Globus pallidus (tissue), 1 donor: ENCODE measurements at places on chromosomes 2 and 18.

DNA sequence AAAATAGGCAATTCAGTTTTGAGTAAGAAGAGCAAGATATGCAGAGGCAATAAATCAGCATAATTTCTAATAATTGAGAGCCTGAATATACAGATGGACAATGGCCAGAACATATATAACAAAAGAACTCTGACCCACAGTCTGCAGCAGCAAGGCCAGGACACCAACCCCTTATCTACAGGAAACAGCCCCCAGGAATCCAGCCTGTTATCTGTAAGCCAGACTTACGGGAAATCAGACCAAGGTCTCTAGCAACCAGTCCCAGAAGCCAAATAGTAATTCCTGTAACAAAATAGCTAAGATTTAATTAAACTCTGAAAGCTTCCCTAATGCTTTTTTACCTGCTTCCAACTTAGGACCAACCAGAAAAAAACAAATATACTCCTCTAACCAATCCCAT lies 434.5 kb upstream of the GYPC start:
- no peak for DNase-seq

GRCh38 chr2:45780541-45781463 lies 129.3 kb downstream of the PRKCE start:
- no peak for DNase-seq

DNA sequence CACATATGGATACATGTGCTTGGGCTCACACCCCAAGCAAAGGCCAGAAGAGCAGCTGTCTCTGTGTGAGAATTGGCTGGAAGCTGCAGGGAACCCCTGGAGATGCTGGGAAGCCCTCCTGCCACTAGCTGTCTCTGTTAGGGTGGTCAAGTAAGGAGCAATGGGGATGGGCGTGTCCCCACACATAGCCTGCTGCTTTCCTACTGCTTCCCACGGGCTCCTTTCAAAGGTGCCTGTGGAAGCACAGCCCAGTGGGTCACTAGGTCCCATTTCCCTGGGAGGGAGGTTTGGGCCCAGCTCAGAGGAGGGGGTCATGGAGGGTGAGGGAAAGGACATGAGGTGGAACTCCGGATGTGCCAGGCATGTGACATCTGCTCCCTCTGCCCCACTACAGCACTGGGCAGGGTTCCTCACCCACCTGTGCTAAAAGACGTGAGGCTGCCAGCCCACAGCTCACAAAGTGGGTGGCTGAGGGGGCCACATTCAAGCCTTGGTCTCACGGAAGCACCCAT lies 24.4 kb upstream of the MAL start:
- DNase-seq = no peak

DNA sequence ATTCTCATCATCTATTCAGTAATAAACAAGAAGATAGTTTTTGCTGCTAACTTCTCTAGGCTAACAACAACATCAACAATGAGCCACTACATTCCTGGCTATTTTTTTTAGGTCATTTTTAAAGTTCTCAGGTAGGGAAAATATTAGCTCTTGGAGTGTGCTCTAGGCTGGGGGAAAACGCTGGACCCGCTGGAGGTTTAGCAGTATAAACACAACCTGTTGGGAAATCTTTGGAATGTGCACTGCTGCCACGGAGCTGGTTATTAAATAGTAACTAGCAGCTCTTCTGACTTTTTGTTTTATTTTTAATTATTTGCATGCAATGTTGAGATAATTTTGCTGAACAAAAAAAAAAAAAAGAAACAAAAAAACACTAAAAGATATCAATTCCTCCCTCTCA lies 892.1 kb upstream of the ACVR2A start:
- no peak for DNase-seq

DNA sequence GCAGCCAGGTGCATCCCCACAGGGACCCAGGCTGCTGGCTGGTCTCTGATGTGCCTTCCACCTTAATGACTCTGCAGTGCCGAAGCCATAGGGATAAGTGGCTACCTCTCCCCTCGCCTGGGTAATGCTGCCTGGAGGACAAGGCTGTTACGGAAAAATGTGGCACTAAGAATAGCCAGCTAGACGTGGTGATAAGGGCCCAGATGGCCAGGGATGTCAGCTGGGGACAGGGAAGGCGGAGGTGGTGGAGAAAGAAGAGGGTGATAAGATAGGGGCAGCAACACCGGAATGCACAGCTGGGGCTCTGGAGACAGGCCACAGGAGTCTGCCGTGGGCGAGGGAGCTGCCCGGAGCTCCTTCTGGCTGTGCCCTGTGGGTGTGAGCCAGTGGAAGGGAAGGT lies 170.6 kb downstream of the FHOD3 start:
- DNase-seq = no peak

DNA sequence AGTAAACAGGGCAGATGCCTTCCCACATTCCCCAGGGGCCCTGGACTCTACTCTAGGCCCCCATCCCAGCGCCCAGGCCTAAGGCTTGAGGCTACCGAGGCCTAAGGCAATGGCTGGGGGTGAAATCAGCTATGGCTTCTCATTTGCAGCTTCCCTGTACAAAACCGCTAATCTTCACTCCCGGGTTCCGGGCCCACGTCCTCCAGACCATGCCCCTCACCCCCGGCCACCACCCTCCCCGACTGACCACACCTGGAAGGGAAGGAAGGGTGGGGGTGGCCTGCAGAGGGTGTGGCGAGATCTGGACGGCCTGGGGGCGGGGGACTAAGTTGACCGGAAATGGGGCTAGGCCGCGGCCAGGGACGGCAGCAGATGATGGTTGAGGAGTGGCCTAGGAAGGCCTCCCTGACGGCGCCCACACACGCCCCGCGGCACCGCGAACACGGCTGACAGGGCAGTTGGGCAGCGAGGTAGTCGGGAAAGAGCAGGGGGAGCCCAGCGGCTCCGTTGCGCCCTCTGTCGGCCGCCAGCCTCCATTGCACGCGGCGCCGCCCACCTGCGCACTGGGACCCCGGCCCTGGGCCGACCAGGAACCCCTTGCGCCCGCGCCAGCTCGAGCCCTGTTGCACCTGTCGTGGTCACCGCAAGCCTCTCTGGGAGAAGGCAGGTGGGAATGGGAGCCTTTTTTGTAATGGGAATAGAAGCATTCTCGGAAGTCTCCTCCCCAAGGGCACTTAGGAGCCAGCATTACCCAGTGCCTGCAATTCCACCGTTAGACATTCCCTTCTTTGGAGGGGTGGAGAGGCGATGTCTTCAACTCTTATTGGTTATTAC lies 117.1 kb upstream of the STPG4 start:
- DNase-seq = peak; percentile 49

GRCh38 chr2:96580771-96581170 lies 44.2 kb downstream of the ARID5A start:
- no peak for DNase-seq

DNA sequence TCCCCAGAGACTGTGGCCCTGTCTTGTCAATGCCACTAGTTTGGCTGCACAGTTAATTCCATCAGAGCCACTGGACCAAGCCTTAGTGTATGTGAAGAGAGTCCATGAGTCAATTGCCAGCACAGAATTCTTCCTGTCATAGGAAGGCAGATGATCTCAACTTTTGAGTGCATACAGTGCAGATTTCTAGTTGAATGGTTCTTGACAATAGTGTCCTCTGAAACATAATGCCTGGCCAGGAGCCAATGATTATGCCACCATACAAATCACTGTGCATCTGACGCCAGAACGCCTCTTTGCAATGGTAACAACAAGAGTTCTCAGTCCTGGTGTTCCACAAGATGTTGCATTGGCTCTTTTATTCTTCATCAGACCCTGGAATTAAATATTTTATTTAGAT lies 7.1 kb downstream of the NEUROD1 start:
- no peak for DNase-seq

- DNase-seq = no peak
Measured at GRCh38 chr2:108634011-108634410, 85.3 kb upstream of the RANBP2 start.

DNA sequence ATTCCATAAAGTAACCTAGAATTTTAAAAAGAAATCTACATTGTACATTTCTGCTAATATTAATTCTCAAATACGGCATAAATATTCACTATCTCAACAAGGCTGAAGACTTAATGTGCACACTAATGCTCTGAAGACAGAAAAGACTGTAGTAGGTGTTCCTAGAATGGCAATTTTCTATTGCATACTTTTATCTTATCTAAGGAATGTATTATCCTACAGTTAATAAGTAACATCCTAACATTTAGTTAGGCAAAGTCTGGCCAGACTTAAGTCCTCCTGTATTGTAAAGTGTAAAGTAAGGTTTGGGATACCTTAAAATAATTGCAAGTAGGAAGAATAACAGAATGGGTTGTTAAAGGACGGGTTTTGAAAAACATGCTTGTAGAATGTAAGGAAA lies 42.2 kb downstream of the CHST9 start:
- no peak for DNase-seq

- peak; percentile 66 for DNase-seq
Measured at GRCh38 chr2:197293252-197294007, 17.1 kb downstream of the ANKRD44 start.

- DNase-seq = no peak
Measured at GRCh38 chr2:233912691-233913423, 4.3 kb upstream of the TRPM8 start.

GRCh38 chr2:158970241-158970751 lies 1.9 kb downstream of the TANC1 start:
- no peak for DNase-seq

DNA sequence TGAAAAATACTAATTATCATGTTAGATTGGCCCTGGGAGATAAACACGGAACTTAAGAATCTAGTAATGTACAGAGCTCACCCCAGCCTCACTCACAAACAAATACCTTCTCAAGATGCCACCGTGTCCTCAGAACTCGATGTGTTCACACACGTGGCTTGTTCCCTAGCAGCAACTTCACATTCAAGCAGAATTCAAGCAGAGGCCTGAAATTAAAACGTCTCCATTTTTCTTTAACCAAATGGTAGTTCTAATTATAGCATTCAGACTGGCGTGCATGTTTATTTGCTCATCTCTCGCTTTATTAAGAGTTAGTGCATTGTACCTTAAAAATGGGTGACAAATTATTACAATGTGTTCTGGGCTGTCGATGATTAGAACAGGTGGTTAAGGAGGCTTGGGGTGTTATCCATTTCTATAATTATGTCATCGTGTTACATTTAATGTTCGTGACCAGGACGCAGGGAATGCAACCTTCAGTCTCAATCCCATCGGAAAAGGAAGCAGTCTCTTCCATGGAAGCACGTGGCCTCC lies 57.3 kb upstream of the SLC66A3 start:
- no peak for DNase-seq

DNA sequence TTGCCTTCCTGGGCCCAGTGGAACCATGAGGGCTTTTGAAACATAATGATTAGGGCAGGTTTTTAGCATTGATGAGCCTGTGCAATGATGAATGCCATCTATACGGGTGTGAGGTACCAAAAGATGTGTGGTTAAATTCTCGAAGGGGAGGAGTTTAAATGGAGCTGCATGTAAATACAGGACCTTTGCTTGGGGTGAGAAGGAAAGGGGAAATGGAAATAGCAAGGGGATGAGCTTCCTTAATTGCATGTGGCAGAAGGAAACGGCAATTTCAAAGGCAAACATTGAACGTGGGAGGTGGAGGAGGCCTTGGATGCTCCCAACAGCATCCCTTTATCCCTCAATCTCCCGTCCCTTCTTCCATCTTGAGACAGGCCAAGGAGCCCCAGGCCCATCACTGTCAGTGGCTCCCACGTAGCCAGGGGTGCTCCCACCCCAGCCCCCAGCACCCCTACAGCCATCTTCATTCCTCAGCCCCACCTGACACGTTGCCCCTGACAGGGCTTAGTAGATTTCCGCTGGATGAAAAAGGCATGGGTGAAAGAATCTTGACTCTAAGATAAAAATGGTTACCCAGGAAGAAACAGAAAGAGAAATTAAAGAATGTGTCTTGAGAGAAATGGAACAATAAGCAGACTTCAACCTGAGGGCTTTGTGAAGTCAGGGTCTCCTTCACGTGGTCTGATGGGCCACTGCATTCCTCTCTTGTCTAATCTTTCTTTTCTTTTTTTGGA lies 32.5 kb downstream of the INPP5D start:
- no peak for DNase-seq

GRCh38 chr2:43899589-43899988 lies 60.8 kb downstream of the ABCG8 start:
- DNase-seq = no peak

- DNase-seq = no peak
Measured at GRCh38 chr2:222844323-222844722, 16.5 kb upstream of the ACSL3 start.

GRCh38 chr2:231099918-231100317 lies 24.9 kb downstream of the HTR2B start:
- no peak for DNase-seq

DNA sequence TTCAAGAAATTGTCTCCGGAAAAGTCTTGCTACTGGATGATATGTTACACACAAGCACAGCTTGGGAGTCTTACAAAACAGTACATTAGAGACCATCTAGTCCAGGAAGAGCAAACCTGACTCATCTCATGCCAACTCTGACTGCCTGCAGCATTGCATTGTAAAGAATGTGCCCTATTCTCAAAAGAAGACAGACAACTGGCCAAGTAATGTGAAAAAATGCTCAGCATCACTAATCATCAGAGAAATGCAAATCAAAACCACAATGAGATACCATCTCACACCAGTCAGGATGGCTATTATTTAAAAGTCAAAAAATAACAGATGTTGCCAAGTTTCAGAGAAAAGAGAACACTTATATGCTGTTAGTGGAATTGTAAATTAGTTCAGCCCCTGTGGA lies 42.7 kb upstream of the GORASP2 start:
- no peak for DNase-seq
